ENCODE measurements at places on chromosomes 7 and 10.

GRCh38 chr10:123140983-123141390 is 5.2 kb downstream of the HMX3 start:
- no peak for DNase-seq

DNA sequence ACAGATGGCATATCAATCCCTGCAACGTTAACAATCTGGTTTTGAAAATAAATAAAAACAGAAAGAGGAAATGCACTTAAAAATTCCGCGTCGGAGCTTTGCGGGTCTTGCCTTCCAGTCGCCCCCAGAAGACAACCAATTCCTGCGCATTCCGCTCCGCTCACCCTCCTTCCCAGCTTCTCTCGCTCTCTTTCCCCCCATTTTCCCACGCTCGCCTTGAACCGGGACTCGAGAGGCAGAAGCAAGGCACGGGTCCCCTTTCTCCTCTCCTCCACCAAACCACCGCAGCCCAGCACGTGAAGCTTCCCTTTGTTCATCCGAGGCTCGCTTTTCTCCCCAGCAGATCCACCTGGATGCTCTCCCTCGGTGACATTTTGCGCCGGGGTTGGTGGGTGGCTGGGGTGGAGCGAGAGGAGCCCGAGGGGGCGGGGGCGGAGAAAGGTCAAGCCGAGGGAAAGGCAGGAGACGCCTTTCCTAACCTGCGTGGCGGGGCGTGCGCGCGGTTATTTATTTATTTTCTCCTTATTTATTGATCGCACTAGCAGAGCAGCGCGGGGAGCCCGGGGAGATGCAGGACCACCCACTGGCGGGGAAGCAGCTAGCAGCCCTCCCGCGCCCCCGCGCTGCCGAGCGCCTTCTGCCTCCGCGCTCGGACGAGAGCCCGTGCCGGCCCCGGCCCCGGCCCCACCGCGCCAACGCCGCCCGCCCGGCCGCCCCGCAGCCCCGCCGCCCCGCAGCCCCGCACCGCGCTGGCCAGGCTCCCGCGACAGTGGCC is at the start of gene KCND2:
KCND2 (plus strand) TSS at position 475 of the 775 bp plus-strand sequence.
- DNase-seq: no peak

- no peak for DNase-seq
Observed at GRCh38 chr10:86646933-86647332, 7.4 kb upstream of the OPN4 start.

DNA sequence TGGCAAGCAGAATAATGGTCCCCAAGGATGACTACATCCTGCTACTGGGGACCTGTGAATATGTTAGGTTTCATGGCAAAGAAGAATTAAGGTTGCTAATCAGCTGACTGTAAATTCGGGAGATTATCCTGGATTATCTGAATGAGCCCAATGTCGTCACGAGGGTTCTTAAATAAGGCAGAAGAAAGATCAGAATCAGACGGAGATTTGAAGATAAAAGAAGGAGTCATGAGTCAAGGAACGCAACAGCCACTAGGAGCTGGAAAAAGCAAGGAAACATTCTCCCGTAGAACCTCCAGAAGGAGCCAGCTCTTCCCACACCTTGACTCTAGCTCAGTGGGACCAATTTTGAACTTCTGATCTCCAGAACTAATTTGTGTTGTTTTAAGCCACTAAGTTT is 82.9 kb upstream of the APBB1IP start:
- DNase-seq: no peak

GRCh38 chr7:84092207-84092606 is 102.4 kb downstream of the SEMA3A start:
- DNase-seq: no peak

DNA sequence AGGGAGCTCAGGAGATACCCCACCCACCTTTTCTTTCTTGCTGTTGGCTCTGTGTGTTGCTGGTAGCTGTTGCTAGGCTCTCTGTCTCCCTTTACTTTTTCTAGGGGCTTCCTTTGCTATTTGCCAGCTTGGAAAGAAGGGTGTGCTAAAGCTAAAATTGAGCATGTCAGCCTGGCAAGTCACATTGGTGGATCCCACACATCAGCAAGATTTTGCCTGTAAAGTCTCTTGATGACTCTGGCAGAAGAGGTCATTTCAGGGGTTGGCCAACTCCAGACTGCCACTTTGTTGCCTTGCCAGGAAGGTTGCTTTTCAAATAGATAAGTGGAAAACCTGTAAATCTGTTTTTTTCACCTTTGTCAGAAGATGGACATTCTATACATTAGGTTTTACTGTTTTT is 9.9 kb downstream of the CCNY start:
- DNase-seq: no peak

DNA sequence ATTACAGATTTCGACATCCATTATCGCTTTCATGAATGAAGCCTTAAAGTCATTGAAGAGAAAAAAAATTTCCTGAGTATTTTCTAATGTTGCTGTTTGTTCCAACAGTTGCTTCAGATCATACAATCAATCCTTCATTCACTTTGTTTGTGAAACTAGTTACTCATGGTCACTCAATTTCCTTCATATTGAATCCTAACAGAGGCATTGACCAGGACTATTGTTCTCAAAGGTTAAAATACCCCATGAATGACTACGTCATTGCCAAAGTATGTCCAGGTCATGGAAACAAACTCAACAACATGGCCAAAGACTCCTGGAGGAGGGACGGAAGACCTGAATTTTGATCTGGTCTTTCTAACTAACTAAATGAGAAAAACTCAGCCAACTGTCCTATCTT is 54.0 kb upstream of the ABCB5 start:
- no peak for DNase-seq

GRCh38 chr7:63071920-63072319 is 926.7 kb upstream of the ZNF722 start:
- no peak for DNase-seq

GRCh38 chr7:47093320-47094234 is 488.3 kb downstream of the TNS3 start:
- DNase-seq: no peak
